Activated CD4-positive, CD25-positive, alpha-beta regulatory T cell treated with anti-CD3 and anti-CD28 coated beads, Interleukin-2, amount 50 U/mL, for 72 hours (primary cell): ENCODE measurements at places on chromosomes 4 and X.

DNA sequence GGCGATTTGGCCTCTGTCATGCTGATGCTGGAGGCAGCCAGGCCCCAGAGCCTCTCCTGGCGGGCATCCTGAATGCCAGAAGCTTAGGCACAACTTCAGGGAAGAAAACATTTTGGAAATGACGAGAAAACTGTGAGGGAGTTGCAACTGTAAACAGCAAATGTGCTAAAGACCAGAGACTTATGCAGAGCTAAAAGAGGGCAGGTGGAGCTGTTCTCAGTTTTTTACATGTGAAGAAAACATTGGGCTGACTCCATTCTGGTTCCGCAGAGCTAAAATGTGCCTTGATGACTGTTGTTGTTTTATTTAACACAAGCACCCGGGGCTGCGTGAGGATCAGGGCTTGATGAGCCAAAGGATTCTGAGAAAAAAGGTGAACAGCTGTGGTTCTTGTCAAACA, 10.8 kb upstream of the ARX start:
- no peak for DNase-seq

DNA sequence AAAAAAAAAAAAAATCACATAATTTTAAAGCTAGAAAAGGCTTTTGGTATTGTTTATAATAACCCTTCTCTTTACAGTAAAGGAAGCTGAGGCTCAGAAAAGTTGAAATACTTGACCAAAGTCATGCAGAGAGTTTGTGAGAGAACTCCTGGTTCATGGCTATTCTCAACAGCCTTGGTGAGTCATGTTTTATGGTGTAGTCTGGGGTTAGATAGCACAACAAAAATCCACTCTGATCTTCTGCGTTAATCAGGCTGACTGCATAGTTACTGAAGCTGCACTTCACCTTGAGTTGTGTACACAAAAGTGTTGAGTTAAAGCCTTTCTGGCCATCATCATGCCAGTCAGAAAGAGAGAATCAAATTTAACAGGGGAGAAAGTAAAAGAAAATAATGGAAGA, 19.3 kb upstream of the SFRP2 start:
- DNase-seq = no peak

DNA sequence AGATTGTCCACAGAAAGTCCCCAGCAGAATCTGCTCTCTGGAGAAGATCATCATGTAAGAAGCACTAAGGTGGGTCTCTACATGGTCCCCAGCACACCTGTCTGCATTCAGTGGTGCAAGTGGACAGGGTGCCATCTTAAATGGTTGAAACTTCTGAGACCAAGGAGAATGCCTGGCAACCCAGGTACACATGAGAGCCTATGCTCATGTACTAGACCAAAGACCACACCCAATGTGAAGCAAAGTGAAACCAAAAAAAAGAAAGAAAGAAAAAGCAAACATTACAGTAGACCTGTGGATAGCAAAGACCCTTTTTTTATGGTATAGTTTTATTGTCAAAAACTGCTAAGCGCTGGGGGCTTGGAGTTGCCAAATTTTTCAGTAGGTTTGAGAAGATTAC, 15.0 kb downstream of the CD40LG start:
- DNase-seq = no peak

GRCh38 chrX:8684201-8684965, 47.6 kb downstream of the ANOS1 start:
- DNase-seq = no peak

GRCh38 chr4:150875367-150875766, 139.7 kb downstream of the LRBA start:
- no peak for DNase-seq

GRCh38 chr4:4392501-4393183, 5.7 kb downstream of the NSG1 start:
- DNase-seq = no peak
